ENCODE measurements at places on chromosomes 4 and X.

GRCh38 chrX:144259054-144259453 lies 375.2 kb downstream of the UBE2NL start:
- no peak for DNase-seq

GRCh38 chr4:133270021-133270570 lies 121.0 kb downstream of the PCDH10 start:
- no peak for DNase-seq

- DNase-seq = no peak
Observed at GRCh38 chr4:32203340-32203739, 1483.2 kb downstream of the PCDH7 start.

DNA sequence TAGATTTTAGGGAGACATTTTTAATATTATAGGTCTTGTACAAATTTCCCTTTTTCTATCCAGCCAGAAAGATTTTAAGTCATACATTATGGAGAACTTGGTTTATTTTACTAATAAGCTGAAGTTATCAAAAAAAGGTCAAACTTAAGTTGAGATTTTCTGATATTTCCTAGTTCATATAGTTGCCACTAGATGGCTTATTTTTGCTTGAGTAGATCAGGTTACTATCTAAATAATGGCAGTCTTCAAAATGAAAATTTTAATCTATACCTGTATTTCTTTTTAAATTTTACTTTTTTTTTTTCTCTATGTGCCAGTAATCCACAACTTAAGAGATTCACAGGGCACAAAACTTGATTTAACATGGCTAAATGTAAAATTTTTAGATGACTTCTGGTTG lies 52.3 kb downstream of the USP9X start:
- DNase-seq = no peak

GRCh38 chr4:102536768-102537167 lies 35.6 kb downstream of the NFKB1 start:
- no peak for DNase-seq

GRCh38 chr4:148109216-148109615 lies 333.0 kb downstream of the NR3C2 start:
- DNase-seq = no peak

DNA sequence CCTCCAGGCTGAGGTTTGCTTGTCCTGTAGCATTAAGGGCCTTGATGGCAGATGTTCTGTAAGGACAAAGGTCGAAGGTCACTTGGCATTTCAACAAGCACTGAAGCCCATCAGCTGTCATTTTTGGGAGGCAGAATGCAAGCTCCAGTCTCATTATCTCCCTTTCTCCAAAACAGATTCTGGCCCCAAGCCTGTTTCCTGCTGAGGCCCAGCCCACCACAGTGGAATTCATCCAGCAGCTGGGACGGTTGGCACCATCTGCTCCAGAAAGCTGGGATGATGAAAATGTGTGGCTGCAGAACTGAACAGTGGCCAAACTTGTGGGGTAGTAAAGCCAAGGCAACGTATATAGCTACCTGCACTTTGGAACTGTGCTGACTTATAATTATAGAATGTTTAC lies 17.7 kb upstream of the PPEF2 start:
- no peak for DNase-seq

DNA sequence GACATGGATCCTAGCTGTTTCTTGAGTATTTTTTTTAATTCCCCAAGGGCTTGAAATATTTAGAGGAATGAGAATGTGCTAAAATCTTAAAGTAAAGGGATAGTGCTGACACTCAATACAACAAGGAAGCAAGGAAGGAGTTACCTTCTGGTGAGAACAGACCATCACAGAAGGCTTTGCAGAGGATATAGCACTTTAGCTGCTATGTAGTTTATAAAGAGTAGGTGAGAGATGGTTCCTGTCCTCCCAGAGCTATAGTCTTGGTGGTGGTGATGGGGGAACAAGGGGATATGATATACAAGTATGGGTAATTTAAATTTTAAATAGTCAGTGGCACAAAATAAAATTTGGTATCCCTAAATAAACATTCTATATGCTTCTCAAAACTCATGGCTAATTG lies 47.6 kb downstream of the MTHFD2L start:
- no peak for DNase-seq

DNA sequence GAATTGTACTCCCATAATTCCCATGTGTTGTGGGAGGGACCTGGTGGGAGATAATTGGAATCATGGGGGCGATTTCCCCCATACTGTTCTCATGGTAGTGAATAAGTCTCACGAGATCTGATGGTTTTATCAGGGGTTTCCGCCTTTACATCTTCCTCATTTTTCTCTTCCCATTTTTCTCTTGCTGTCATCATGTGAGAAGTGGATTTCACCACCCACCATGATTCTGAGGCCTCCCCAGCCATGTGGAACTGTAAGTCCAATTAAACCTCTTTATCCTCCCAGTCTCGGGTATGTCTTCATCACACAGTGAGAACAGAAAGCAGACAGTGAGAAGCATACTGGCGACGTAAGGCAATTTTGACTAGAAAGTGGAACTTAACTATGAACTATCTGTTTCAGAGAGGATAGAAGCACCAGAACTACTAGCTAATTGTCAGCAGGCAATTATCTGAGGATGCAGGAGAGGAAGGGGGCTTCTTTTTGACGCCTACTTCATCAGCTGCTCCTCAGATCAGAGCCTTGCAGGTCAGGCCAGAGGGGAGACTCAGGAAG lies 8.5 kb upstream of the GPR50 start:
- DNase-seq = no peak

DNA sequence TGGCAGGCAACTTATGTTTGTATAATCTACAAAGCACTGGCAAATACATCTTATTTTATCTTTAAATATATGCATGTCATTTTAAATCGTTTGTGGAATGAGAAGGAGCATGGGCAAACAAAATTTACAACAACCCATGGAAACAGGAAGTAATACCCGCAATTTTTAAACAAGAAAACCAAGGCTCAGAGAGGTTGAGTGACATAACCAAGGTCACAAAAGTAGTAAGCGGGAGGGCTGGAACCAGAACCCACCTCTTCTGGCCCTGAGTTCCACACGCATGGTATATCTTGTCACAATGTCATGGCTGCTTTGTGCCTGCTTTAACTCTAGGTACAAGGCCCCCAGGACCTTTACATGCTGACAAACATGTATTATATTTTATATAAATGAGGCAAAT lies 52.9 kb downstream of the SLC7A11 start:
- no peak for DNase-seq

DNA sequence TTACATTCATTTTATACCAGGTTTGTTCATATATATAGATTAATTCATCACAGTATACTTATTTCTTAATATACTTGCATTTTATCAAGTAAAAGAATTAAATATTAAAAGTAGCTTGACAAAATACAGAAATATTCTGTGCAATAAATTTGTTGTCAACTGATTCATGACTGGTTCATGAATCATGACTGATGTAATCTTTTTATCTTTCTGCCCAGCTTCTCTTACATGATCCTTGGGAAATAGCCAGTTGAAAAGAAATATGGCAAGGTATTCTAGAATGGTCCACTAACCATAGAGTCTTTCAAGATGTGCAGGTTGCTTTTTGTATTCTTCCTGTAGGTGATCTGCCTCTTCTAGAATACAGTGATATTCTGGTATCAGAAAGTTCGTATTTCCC lies 4.2 kb upstream of the CCNA2 start:
- DNase-seq = no peak

GRCh38 chr4:184441461-184442313 lies 32.7 kb downstream of the IRF2 start:
- DNase-seq = no peak

DNA sequence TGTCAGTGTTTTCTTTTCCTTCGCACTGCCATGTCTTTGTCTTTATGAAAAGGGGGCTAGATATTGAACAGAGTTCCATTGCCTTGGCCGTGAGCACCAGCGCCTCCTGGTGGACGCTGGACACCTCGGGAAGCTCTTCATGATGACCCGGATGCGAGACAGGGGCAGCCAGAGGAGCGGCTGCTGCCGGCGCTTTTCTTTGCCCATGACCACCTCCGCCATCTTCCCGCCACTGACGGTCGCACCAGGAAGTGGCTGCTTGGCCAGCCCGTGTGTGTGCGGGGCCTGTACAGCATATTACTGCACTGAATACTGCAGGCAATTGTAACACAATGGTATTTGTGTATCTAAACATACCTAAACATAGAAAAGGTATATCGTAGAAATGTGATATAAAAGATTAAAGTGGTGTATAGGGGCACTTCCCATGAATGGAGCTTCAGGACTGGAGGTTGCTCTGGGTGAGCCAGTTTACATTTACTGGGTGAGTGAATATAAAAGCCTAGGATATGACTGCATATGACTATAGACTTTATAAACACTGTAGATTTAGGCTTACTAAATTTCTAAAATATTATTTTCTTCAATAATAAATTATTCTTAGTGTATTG lies 15.8 kb upstream of the GRIA2 start:
- no peak for DNase-seq

GRCh38 chrX:147848543-147849443 lies 62.9 kb upstream of the FMR1 start:
- DNase-seq = no peak

DNA sequence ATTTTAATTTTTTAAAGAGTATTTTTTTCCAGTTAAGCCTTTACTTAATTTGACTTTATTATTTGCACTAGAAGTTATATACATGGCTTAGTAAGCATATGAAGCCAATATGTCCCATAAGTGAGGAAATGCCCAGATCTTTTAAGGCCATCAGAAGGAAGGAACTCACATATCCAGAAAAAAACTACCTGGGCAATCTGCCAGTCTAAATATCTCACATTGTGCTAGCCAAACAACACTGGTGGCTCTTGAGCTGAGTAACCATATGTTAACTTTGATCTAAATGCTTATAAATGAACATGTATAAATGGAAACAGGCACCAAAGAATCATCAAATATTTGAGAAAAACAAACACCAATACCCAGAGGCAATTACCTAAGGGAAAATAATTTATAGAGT lies 138.6 kb upstream of the APOOL start:
- DNase-seq = no peak

GRCh38 chr4:76256032-76256431 lies 4.5 kb downstream of the FAM47E start:
- no peak for DNase-seq

- DNase-seq = no peak
Observed at GRCh38 chr4:71069063-71069462, 75.6 kb downstream of the DCK start.

DNA sequence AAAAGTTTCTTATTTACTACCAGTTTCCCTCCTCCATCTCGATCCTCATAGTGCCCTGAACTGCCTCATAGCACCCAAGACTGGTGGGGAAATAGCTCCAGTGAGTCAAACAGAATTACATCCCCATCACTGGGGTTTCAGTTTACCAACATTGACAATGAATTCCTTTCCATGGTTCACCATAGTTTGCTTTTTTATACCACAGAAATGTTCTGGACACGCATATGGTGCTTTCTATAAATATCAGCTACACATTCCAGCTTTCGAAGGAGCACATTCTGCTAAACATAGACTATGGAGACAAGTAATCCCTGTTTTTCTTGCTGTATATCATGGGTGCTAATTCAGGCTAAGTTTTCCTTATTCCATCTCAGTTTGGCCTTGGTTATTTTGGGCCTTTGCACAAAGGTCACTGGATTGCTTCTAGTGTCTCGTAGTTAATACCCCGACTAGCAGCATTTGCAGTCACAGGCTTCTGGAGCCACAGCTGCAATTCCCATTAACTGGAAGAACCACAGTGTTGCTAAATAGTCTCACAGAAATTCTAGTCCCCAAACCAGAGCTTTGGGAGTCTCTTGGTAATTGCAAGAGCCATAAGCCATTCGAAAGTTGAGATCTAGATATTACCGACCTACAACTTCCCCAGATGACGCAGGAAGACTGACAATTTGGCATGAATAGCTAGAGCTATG lies 53.4 kb upstream of the TRPC3 start:
- DNase-seq = no peak

- DNase-seq = no peak
Observed at GRCh38 chrX:14497184-14497666, 32.1 kb upstream of the GLRA2 start.

GRCh38 chrX:132786217-132786616 lies 172.2 kb downstream of the HS6ST2 start:
- DNase-seq = no peak

- DNase-seq = no peak
Observed at GRCh38 chr4:42865572-42866189, 26.8 kb upstream of the GRXCR1 start.

GRCh38 chrX:66013194-66013816 lies 26.6 kb downstream of the VSIG4 start:
- DNase-seq = no peak

GRCh38 chrX:50818986-50819385 lies 5.0 kb upstream of the SHROOM4 start:
- no peak for DNase-seq

GRCh38 chr4:168811786-168812651 lies 198.0 kb downstream of the CBR4 start:
- DNase-seq = no peak

- no peak for DNase-seq
Observed at GRCh38 chr4:156971676-156972378, at the start of gene PDGFC. PDGFC (minus strand) TSS chr4:156971799; CDS start chr4:156970903, 896 bp downstream.

DNA sequence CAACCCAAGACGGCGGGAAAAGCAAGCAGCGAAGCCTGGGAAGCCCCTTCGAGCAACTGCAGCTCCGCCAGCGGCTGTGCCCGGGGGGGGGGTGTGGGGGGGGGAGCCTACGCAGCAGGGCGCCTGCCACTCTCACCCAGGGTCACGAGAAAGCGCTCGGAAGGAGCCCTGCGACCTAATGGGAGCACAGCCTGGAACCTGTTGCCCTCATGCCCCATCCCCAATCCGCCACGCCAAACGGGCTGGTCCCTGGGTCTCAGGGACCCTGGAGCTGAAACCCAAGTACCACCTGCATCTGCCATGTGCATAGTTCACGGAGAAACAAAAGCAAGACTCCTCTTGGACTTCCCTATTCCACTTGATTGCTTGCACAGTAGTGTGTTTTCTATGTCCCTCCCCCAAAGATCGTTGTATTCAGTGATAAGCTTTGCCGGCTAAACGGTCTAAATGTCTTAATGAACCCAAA lies 359 bp upstream of the GAB3 start:
- no peak for DNase-seq
